ENCODE measurements at places on chromosomes 2 and 18.

DNA sequence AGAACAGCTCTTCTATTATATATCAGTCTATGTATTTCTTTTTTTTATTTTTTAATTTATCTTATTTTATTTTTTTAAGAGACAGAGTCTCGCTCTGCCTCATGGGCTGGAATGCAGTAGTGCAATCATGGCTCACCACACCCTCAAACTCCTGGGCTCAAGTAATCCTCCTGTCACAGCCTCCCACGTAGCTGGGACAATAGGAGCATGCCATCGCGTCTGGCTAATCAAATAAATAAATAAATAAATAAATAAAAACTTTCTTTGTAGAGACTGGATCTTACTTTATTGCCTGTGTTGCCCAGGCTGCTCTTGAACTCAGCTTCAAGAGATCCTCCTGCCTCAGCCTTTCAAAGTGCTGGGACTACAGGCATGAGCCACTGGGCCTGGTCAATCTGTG, 117.0 kb downstream of the RBMS1 start:
- DNase-seq: no peak

GRCh38 chr2:45684756-45685155, 33.3 kb downstream of the PRKCE start:
- DNase-seq: no peak

GRCh38 chr2:148642891-148643416, 1.6 kb upstream of the EPC2 start:
- DNase-seq: no peak

DNA sequence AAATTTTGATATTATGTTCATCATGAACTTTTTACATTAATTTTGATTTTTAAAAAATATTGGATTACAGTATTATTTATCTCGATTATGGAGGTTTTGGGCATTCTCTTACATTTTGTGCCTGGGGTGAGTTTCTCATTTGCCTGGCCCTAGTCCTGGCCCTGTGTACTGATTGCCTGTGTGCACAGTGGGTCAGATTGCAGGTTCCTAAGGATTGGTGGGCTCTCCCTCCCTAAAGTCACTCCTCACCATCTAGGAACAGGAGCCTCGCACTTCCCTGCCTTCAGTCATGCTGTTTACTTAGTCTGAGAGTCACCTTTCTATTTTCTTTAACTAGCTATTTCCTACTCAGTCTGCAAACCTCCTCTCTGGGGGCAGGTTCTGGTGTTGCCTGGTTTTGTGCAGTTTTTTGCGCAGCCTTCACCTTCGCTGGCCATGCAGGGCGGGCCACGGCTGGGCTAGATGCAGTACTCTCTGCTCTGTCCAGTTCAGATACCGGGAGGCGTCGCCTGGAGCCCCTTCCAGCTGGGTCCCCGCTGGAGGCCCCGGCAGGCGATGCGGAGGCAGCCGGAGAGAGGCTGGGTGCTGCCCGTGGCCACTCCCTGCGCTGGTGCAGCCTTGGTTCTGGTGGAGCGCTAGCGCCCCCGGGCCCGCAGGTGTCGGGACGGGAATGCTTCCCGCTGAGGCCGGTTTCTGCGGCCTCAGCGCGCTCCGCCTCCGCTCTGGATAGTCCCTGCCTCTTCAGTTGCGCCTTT, 23.3 kb upstream of the MC5R start:
- DNase-seq: peak; percentile 82

GRCh38 chr2:10000541-10000940, 42.8 kb upstream of the KLF11 start:
- DNase-seq: no peak

- no peak for DNase-seq
Measured at GRCh38 chr2:66439812-66440542, 5.1 kb downstream of the MEIS1 start.

DNA sequence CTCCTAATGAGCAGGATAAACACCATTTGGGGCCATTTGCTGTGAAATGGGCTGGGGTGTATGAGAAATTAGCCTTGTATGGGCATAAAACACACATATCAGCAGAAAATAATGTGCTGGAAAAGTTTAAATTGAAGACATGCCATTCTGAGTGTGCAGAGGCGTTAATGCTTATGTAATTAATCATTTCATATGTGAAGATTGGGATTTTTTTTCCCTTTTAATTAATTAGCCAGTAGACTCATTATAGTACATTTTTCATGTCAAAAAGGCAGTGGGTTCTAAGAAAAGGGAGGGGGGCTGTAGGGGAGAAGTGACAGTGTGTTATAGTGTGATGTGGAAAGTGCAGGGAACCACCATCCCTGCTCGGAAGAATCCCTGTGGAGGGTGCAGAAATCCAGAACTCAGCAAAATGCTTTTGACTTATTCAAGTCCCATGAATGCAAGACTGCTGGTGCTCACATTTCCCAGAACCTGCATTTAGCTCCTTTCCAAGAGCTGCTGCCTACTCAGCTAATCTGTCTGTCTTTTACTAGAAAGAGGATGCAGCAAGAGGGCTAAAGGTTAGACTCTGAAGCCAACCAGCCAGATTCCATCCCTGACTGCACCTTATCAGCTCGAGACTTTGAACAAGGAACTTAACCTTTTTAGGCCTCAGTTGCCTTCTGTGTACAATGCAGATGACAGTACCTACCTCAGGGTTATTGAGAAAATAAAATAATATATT, 11.6 kb upstream of the COX7A2L start:
- no peak for DNase-seq

DNA sequence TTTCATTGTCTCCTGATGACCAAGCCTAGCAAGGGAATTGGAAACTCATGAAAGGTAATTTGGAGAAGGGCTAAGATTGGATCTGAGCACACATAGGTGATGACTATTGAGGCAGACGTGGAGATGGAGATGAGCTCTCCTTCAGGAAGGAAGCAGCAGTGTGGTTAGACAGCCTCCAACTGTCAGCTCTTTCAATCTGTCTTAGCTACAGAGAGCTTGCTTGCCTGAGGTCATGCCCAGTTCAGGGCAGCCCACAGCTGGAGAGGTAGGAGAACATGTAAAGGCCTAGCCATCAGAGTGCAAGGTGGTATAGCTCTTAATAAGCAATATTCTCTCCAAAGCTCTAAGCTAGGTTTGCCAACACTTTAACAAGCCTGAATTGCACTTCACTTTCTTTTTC, 79.2 kb downstream of the THSD7B start:
- DNase-seq: no peak

DNA sequence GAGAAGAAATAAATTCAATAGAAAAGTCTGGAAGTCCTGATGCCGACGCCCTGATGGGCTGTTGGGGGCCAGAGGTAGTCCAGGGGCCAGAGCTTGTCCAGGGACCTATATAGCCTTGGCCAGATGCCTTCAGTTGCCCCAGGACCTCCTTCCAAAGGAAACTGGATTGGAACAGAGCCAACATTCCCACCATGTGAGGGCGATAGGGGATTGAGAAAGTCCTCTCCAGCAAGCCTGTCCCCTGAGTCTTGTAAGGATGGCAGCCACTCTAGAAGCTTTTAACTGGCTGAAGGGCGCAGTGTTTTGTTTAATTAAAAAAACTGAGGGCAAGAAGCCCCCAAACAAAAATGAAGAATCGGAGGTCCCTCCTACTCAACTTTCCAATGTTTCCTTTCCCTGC, 54.9 kb upstream of the CDCA7 start:
- DNase-seq: no peak

- no peak for DNase-seq
Measured at GRCh38 chr18:55240978-55241377, 281.7 kb upstream of the CCDC68 start.

DNA sequence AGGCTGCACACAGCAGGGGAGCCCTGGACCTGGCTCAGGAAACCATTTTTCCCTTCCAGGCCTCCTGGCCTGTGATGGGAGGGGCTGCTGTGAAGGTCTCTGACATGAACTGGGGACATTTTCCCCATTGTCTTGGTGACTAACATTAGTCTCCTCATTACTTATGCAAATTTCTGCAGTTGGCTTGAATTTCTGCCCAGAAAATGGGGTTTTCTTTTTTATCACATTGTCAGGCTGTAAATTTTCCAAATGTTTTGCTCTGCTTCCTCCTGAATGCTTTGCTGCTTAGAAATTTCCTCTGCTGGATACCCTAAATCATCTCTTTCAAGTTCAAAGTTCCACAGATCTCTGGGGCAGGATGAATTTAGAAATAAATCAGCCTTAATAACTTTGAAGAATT, 78.2 kb downstream of the EHBP1 start:
- no peak for DNase-seq
